Activated T-helper 1 cell treated with anti-CD3 and anti-CD28 coated beads, Interleukin-2, amount 50 U/mL, for 16 hours (primary cell): ENCODE measurements at places on chromosomes 2 and 18.

DNA sequence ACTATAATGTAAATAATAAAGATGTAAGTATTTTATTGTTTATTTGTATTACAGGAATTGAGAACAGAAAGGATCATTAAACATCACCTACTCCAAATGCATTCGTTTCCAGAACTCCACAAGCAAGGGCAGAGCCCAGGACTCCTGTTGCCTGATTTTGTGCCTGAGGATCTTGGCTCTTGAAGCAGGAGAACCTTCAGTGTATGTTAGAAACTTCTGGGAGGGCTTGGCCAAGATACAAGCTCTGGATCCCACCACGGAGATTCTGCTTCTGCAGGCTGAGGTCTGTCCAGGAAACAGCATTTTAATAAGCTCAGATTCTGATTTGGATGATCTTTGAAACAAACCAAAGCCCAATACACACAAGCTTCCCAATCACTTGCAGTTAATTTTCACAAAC lies 142.4 kb upstream of the SOX11 start:
- no peak for DNase-seq

DNA sequence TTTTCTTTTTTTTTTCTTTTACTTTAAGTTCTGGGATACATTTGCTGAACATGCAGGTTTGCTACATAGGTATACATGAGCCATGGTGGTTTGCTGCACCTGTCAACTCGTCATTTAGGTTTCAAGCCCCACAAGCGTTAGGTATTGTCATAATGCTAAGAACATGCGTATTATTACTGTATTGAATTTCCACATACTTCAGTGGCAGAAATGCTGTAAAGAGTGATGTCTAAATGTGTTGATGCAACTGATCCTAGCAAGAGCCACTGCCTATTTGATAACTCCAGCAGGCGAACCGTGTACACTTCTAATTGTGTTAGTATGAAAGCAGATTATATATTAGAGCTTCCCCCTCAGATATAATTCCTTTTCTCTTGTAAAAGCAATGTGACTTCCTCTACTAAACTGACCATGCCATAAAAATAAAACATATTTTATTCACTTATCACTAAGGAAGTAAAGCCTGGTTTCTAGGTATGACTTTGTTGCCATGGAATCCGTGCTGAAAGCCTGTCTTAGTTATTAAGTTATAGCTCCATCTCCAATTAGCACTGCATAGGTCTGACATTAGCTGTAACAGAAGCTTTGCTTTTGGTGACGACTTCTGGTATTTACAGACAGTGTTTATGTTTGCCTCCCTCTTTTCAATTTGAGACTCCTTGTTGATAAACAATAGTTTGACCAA lies 280.0 kb downstream of the GALR1 start:
- DNase-seq, result no peak

GRCh38 chr2:51528156-51528555 lies 496.2 kb upstream of the NRXN1 start:
- DNase-seq, result no peak

DNA sequence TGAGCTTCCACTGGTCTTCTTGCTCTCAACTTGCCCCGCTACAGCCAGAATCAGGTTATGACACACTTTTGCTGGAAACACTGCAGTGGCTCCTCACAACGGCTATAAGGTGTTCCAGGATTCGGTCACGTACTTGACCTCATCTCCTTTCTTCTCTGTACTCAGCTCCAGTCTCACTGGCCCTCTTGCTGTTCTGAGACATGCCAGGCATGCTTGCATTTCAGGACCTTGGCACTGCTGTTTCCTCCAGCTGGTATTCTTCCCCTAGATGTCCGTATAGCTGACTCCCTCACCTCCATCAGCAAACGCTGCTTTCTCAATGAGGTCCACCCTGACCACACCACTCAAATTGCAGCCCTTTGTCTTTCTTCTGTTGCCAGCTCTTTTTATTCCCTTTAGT lies 31.9 kb upstream of the C1GALT1C1L start:
- no peak for DNase-seq

- no peak for DNase-seq
Observed at GRCh38 chr2:134676960-134677359, 41.8 kb downstream of the TMEM163 start.

- DNase-seq, result no peak
Observed at GRCh38 chr2:189411860-189412259, 29.4 kb upstream of the WDR75 start.

DNA sequence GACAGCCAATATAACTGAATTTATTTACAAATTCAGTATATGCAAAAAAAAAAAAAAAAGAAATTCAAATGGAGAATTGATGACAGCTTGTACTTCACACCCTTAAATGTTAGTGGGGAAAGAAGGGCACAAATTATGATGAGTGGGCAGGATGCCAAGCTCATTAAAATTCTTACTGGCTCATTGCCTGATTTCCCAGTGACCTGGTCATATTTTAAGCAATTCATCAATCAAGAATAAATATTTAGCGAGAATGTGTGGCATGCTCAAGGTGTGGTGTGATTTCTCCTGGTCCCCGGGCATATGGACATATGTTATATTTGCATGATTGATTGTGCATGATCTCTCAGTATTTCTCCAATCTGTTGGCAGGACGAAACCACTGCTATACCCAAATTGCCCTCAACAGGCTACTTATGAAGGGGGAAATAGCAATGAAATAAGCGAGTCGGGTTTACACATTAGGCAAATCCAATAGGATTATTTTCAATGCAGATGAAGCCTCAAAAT lies 883.0 kb downstream of the LRRTM4 start:
- DNase-seq, result no peak

GRCh38 chr18:62862466-62862865 lies 147.1 kb downstream of the PHLPP1 start:
- no peak for DNase-seq

GRCh38 chr2:26838121-26838906 lies 9.6 kb upstream of the DPYSL5 start:
- no peak for DNase-seq

DNA sequence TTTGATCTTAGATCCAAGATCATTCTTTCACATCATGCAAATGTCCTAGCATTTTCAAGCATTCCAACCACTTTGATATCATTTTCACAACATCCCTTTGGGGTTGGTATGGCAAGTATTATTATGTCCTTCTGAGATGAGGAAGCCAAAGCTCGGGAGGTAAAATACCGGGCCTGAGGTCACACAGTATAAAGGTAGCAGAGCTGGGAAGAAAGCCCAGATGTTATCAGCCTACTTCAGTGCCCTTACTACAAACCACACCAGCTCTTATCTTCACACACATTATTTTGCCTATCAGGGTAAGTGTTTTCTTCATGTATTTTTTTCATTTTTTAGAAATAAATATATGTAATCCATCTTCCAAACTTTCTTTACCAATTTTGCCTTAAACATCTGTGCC lies 4.2 kb upstream of the B4GALT6 start:
- no peak for DNase-seq

- DNase-seq, result no peak
Observed at GRCh38 chr18:49668574-49669275, 106.9 kb downstream of the LIPG start.

- DNase-seq, result no peak
Observed at GRCh38 chr2:114219456-114219855, 223.0 kb upstream of the DPP10 start.

GRCh38 chr2:120622886-120623753 lies 112.5 kb upstream of the GLI2 start:
- no peak for DNase-seq

GRCh38 chr2:69674316-69674670 lies 30.8 kb upstream of the AAK1 start:
- no peak for DNase-seq

GRCh38 chr2:211829725-211830124 lies 708.9 kb downstream of the ERBB4 start:
- no peak for DNase-seq

DNA sequence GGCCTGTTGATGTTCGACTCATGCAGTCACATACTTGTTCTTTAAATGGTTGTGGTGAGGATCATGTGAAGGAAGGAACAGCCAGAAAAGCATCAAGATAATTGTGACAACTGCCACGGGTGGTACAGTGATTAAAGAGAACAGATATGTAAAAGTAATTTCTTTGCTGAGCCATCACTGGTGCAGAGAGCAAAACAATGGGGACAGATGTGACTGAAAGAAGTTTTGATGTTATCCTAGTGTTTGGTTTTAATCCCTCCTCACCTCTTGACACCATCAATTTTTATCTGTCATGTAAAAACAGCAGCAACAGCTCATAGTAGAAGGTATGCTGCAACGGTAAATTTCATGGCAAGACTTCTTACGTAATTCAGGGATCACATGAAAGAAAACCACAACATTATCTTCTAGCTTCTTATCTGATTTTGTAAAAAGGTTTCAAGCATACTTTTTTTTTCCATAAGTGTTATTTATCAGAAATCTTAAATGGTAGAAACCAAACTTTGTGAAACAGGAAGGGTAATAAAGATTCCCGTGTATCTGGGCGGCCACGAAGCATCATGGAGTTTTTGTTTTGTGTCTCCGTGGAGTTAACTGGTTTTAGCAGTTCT lies 65.2 kb downstream of the PLCL1 start:
- DNase-seq, result no peak

DNA sequence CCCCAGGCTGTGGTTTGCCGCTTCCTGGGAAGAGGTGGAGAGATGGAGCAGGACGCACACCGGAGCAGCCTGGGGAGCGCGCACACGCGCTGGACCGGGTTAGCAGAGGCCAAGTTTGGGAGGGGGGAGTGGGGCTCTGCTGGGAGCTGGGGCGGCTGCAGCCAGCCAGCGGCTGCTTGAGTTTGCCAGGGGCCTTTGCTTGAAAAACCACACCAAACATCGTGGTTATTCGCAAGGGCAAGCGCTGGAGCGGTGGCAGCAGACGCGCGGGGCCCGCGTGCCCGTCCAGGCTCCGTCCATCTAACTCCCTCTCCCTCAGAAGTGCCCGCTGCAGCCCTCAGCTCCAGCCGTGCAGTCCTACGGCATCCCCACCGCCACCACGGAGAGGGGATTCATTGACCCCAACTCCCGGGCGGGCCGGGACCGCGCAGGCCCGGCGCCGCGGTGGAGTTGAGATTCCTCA lies 4.6 kb downstream of the PTGR3 start:
- DNase-seq, result no peak

DNA sequence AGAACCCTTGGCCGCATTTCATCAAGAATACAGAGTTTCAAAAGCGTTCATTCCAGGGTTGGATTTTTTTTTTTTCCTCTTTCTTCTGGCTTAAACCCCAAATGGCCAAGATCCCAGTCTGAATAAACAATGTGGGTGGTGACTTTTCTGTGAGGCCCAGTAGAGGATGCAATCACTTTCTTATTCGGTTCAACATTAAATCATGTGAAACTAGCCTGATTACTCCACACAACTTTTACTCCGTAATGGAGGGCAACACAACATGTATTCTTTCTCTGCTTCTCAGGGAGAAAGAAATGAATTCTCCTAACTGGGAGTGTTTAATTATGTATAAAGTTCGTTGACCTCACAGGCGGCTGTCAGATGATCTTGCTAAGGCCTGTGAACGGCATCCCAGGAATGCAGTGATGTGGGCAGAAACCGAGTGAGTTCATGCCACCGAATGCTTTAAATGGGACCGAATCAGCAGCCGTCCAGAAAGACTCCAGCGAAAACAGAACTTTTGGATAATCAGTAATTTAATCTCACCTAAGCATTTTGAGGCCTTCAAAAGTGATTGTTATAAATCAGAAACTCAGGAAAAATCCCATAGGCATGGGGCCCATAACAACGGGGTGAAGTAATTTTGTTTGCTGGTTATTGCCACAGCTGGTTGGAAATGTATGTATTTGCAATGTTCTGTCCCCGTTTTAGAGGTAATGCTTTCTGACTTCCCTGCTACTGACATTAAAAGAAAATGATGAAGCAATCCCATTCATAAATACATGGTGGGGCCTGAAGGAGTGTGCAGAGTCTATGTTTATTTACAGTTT lies 81.5 kb downstream of the BCL2 start:
- no peak for DNase-seq

- DNase-seq, result no peak
Observed at GRCh38 chr2:191721331-191721730, 43.4 kb downstream of the NABP1 start.

- no peak for DNase-seq
Observed at GRCh38 chr2:127320067-127320466, 26.1 kb upstream of the ERCC3 start.

- DNase-seq, result no peak
Observed at GRCh38 chr2:230068651-230069055, at the start of gene SLC16A14. TSS of gene SLC16A14 (minus strand) at chr2:230068924. CDS start at chr2:230059352, 9,572 bp downstream.

DNA sequence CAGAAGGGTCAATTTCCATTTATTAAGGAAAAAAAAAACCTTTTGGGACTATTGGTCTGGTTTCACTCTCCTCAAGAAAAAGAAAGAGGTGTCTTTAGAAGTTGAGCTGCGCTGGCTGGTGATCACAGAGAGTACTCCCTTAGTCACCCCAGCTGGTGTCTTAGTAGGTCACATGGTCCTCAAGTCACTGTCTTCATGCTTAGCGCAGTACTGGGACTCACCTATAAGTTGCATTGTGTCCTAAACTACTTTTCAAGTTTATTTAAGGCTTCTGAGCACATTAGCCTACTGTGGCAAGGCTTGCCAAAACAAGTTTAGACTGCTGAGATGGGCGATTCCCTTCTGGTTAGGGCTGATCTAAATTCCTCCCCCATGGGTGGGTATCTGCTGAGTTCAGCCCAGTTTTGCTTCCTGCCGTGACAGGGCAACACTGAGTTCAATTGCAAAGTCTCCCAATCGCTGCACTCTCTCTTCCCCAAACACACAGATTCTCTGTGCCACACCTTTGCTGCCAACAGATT lies 824.9 kb upstream of the CRIM1 start:
- no peak for DNase-seq

DNA sequence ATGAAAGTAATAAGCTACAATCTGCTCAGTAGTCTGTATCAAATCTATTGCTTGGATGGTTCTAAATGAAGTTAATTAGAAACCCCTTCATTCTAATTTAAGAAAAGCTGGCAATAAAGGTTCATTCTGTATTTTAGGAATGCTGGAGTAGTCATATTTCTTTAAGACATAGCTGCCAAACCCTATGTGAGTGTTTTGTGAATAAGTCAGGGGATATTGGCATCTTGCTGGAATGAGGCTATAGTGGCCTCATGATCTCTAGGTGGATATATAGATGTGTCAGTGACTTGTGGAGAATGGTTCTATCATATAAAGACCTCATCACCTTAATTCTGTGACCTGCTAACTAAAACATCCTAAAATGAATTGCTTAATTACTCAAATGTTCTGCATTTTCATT lies 196.3 kb downstream of the PDE1A start:
- DNase-seq, result no peak

- no peak for DNase-seq
Observed at GRCh38 chr2:81007104-81007503, 702.6 kb upstream of the LRRTM1 start.

- no peak for DNase-seq
Observed at GRCh38 chr2:60962528-60962927, 55.0 kb upstream of the PEX13 start.

- DNase-seq, result no peak
Observed at GRCh38 chr2:204984518-204984917, 439.2 kb downstream of the PARD3B start.

- no peak for DNase-seq
Observed at GRCh38 chr18:5106730-5107129, 90.3 kb downstream of the AKAIN1 start.

DNA sequence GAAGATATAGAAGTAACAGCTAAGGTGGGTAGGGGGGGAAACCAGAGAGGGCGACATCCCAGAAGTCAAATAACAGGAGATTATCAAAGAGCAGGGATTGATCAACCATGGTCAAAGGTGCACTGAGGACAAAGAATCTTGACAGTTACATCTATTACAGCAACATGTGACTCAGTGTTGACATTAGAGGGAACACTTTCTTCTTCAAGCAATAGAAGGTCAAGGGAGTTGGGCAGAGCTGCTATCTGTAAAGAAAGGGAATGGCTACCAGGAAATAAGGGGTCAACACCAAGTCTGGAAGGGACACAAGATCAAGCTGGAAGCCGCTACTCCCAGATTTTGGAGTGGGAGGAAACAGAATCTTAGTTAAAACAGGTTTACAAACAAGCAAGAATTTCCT lies 611.0 kb downstream of the TSN start:
- DNase-seq, result no peak
